ENCODE measurements at places on chromosomes 11 and 22.

DNA sequence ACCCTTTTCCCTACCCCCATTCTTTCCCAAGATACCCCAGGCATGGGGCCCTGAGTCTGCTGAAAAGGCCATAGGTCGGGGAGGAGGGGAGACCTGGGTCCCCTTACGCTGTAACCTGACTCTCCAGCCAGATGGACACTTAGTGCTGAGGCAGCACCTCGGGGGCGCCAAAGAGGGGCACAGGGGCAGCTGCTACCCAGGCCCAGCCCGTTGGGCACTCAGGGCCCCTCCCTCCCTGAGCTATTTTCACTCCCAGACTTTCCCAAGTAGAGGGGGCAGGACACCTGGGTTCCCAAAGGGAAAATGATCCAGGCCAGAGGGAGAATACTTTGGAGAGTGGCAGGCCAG is 933 bp downstream of the ACTN3 start:
- DNase-seq = no peak

DNA sequence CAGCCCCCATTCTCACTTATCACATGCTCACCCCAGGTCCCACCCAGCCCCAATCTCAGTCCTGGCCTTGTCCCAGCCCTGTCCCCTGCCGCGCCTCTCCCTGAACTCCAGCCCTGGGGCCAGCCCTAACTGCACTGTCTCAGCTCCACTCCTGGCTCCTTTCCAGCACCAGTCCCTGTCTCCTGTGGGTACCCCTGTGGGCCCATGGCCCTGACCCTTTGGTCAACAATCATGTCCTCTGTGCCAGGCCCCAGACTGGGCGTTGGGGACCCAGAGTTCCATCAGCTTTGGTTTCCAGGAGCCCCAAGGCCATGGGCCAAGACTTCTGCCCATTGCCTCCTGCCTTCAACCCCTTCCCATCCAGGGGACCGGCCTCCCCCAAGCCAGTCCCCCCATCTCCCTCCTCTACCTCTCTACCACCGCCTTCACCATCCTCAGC is 757 bp downstream of the SPI1 start:
- DNase-seq = no peak

DNA sequence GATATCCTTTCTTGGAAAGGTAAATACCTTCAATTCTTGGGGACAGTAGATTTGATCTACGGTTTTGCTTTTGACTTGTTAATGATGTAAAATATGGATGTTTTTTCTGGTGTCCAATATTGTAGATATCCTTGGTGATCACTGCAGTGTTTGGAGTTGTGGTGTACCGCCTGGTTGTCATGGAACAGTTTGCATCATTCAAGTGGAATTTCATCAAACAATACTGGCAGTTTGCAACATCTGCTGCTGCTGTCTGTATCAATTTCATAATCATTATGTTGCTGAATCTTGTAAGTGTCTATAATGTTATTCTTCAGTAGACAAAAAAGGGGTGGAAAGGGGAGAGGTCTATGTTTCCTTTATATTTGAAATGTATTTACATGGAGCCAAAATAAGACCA is 27.4 kb upstream of the MUC15 start:
- DNase-seq = no peak

DNA sequence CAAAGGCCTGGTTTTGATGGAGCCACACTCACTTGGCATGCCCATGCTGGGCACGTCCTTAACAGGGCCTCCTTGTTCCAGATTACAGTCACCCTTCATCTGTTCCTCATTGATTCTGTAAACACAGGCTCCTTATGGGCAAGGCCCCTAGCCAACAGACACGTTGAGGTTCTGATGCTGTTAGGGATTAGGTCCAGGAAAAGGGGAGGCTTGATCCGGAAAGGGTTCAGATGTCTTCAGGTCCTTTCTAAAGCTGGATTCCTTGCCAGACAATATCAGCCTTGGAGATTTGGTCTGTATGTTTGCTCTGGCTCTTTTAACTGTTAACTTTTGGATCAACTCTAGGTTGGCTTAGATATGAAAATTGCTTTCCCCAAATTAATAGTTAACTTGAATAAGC is 46.9 kb upstream of the PRSS23 start:
- no peak for DNase-seq

DNA sequence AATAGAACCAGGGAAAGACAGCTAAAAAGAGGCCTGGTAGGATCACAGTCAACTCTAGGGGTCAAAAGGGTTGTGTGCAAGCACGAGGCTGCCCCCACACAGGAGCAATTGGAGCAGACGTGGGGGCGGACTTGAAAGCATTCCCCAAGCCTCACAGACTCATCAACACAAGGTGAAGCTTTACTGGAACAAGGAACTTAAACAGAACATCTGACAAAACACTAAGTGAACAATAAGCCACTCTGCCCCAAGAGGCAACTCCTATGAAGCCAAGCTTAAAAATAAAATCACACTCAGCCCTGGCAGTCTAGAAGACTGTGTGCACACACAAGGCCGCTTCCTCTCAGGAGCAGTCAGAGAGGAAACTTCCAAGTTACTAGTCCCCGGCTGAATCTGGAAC is 32.2 kb upstream of the TEAD1 start:
- no peak for DNase-seq

GRCh38 chr22:35064664-35065063 is 1.3 kb upstream of the ISX start:
- no peak for DNase-seq

DNA sequence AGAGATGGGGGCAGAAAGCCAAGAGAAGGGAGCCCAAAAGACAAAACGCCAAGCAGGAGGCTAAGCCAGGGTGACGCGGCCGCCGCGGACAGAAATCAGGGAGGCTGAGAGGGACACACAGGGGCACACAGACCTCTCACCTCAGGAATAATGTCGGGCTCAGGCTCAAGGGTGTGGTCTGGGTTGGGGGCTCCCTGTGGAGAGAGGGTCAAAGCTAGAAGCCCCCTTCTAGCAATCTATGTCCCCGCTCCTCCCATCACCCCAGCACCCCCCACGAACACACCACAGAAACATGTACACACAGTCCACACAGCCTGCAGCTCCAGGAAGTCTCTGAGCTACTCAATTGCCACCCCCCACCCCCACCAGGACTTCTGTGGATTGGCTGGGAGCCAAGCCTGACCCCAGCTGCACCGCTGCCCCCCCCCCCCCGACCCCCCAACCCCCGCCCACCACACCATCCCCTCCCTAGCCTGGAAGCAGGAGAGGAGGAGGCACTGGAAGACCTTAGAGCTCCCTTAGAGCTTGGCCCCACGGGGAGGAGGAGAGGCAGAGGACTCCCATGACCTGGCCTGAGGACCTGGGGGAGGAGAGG is 6.9 kb downstream of the BCL9L start:
- no peak for DNase-seq

- no peak for DNase-seq
Observed at GRCh38 chr11:121887976-121888557, 227.9 kb downstream of the BLID start.

DNA sequence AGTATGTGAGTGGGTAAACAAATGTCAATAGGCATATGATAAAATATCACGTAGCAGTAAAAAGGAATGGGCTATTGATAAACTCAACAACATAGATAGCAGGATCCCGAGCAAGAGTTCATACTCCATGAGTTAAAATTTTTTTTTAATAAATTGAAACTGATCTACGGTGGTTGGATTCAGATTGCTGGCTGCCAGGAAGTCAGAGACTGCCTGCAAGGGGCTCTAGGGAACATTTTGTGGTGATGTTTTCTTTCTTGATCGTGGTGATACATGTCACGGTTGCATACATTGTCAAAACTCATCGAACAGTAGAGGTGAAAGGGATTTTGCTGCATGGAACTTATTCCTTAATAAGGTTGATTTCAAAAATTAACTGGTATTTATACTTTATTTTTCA is 62.6 kb upstream of the WNT7B start:
- no peak for DNase-seq

GRCh38 chr22:19849835-19850762 is 4.6 kb downstream of the GNB1L start:
- no peak for DNase-seq

DNA sequence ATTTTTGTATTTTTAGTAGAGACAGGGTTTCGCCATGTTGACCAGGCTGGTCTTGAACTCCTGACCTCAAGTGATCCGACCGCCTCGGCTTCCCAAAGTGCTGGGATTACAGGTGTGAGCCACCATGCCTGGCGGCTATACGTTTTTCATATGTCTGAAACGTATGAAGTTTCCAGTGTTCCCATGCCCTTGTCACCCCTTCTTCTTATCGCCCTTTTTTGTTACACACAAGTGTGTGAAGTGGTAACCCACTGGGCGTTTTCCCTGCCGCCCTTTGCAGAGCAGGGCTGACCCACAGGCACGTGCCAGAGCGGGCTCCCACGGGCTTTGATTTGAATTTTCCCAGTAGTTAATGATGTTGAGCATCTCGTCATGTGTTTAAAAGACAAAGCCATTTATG is 17.0 kb downstream of the PIM3 start:
- no peak for DNase-seq

DNA sequence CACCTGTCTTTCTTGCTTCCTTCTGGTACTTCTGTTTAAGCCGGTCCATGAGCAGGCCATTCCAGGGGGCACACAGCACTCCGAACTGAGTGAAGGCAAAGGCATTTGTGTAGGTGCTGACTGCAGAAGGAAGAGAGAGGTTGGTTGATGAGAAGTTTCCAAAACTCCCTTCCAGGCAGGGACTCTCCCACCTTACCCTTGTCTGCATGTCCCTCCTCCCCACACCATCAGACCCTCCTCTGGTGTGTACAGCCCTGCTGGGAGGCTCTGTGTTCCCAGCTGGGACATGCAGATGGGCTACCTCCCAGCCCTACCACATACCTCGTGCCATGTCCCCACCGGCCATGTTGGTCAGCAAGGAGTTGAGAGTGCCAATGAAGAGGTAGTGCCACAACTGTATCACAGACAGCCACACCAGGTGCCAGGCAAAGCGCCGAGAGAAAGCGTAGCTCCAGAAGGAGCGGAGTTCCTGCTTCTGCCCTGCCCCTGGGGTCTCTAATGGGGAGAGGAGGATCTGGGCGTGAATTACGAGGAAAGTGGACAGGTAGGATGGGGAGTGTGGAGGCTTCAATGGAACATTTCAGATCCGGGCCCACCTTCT is 12.2 kb downstream of the SLC43A3 start:
- no peak for DNase-seq

- no peak for DNase-seq
Observed at GRCh38 chr22:40666151-40666848, 13.0 kb upstream of the MCHR1 start.

DNA sequence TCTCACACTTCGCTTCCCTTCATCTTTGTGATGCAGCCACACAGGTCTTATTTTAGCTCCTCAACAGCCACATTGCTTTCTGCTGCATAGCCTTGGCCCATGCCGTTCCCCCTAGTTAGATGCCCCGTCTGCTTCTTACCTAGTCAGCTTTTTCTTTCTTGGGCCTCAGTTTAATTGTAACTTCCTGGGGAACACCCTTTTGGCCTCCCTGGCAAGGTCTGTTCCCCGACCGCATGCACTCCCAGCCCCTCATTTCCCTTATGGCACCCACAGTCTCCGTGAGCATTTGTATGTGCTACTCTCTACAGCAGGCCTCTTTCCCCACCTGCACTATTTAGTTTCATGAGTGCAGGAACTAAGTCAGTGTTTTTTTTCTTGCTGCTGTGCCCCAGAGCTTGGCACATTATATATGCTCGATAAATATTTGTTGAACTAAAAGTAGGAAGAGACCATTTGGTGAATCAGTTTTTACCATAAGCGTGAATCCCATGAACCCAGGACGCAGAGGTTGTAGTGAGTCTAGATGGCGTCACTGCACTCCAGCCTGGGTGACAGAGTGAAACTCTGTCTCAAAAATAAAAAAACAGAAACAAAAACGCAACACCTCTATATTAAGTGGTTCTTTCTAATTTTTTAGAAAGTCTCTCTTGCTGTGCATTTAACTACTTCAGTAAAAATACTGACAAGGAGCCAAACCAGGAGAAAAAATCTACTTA is 38.5 kb downstream of the TNRC6B start:
- DNase-seq = no peak

GRCh38 chr11:10752061-10752460 is 1.0 kb downstream of the CTR9 start:
- no peak for DNase-seq

DNA sequence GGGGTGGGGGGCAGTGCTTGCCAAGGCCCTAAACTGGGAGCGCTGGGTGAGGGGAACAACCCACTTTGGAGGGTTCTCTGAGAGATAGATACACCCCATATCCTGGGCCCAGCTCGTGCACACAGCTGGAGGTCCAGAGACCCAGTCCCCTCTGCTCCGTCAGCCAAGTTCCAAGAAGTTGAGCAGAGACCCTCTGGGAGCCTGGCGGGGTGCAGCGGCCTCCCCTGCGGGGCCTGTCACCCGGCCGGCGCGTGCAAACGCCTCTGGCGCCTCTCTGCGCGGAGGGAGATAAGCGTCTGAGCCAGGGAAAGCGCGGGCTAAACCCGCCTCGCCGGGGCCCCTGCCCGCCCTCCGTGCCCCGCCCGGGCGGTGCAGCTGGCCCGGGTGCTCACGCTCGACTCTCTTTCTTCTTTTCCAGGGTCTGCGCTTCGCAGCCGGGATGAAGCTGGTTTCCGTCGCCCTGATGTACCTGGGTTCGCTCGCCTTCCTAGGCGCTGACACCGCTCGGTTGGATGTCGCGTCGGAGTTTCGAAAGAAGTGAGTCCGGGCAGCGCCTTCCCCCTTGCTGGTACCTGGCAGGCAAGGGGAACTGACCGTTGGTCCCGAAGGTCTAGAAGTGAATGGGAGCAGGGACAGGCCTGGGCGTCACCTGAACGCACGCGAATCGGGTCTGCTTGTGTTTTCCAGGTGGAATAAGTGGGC is 540 bp downstream of the ADM start:
- no peak for DNase-seq

DNA sequence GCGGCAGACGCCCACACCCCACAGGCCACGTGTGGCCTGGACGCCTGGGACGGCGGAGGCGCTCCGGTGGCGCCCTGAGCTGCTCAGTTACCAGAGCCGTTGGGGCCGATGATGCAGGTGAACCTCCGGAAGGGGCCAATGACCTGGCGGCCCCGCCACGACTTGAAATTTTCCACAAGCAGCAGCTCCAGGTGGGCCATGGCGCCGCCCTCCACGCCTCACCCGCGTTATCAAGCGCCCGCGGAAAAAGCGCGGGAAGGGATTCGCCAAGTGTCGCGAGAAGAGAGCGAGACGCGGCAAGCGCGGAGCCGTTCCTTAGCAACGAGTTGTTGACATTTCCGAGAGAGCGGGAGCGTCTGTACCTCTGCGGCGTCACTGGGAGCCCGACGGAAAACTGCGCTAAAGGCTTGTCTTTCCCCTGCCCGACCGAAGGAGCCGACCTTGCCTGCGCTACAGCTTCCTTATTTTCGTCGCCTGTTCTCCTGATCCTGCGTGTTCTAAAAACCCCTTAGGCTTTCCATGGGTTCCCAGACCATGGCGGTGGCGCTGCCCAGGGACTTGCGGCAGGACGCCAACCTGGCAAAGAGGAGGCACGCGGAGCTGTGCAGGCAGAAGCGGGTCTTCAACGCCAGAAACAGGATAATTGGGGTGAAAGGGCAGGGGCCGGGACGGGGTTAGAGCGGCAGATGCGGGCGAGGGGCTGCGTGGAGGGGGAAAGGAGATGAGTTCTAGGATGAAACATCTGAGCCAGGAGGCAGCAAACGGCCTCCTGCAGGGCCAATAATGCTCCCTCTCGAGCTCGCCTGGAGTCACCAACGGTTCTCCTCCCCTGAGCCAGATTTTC is at the start of the genes RIBC2 and SMC1B:
TSS of gene RIBC2 (plus strand) at position 326 of the 844 bp plus-strand sequence. CDS start at position 520, 194 bp downstream.
TSS of gene SMC1B (minus strand) at position 232 of the 844 bp plus-strand sequence. CDS start at position 200, 32 bp downstream.
- peak; percentile 95 for DNase-seq

All from NCI-H1930 (cell line).